Diencephalon (tissue), 1 donor: ENCODE measurements at places on chromosomes 16 and 17. TPM values are rescaled to one million over a fixed set of nuclear protein-coding genes. Genes with fewer than 3 reads are reported as not detected.

Gene KRTAP1-5
- not detected for total RNA-seq

Gene OR1F1
- 0.69 TPM for total RNA-seq

Gene LRRC45
- 11.3 TPM for total RNA-seq

Gene C17orf113
- total RNA-seq, result 4.2 TPM

Gene TMC8
- total RNA-seq, result 0.92 TPM

Gene RABEP1
- total RNA-seq, result 122 TPM

Gene LRRC37B
- total RNA-seq, result 88.3 TPM

Gene ZNF750
- total RNA-seq, result not detected

Gene KRT27
- total RNA-seq, result not detected

Gene MAP2K6
- total RNA-seq, result 26.3 TPM

Gene PYDC1
- total RNA-seq, result 0.92 TPM

Gene PFAS
- 23.1 TPM for total RNA-seq

Gene SP6
- total RNA-seq, result 0.23 TPM

Gene TBC1D28
- total RNA-seq, result not detected

Gene CNEP1R1
- total RNA-seq, result 47.3 TPM

Gene TPSAB1
- not detected for total RNA-seq

Gene KIF2B
- total RNA-seq, result not detected

Gene VMO1
- 0.69 TPM for total RNA-seq

Gene CBX4
- total RNA-seq, result 24.7 TPM

Gene TMEM132E
- 10.6 TPM for total RNA-seq

Gene CBX8
- total RNA-seq, result 9.9 TPM

Gene CCL1
- not detected for total RNA-seq

Gene CETP
- 1.4 TPM for total RNA-seq

Gene NPTX1
- total RNA-seq, result 6.7 TPM

Gene SBK1
- total RNA-seq, result 22.4 TPM

Gene HIGD1B
- 4.8 TPM for total RNA-seq

Gene KRTAP1-1
- total RNA-seq, result not detected

Gene EVI2B
- 0.69 TPM for total RNA-seq

Gene SMIM22
- total RNA-seq, result not detected

Gene TMEM100
- 7.6 TPM for total RNA-seq

Gene MEIOC
- not detected for total RNA-seq

Gene LGALS9B
- not detected for total RNA-seq

Gene CIBAR2
- 4.8 TPM for total RNA-seq

Gene PRKCB
- total RNA-seq, result 70.6 TPM

Gene NOG
- 9.0 TPM for total RNA-seq

Gene DOC2A
- 12.5 TPM for total RNA-seq

Gene FOXJ1
- 21.7 TPM for total RNA-seq

Gene GAST
- total RNA-seq, result not detected

Gene HELZ
- 51.9 TPM for total RNA-seq

Gene TEX14
- total RNA-seq, result 0.69 TPM

Gene KRT32
- total RNA-seq, result not detected

Gene PSMD11
- 91.8 TPM for total RNA-seq

Gene STAC2
- total RNA-seq, result 0.46 TPM

Gene ZNF48
- total RNA-seq, result 29.3 TPM

Gene MLYCD
- 5.5 TPM for total RNA-seq
